ENCODE measurements at places on chromosomes 3 and 15.
A peak's percentile ranks its signal among the peaks of the same experiment; 100 is the strongest.

GRCh38 chr15:63345391-63345752, 36.3 kb downstream of the CA12 start:
- DNase-seq = no peak

DNA sequence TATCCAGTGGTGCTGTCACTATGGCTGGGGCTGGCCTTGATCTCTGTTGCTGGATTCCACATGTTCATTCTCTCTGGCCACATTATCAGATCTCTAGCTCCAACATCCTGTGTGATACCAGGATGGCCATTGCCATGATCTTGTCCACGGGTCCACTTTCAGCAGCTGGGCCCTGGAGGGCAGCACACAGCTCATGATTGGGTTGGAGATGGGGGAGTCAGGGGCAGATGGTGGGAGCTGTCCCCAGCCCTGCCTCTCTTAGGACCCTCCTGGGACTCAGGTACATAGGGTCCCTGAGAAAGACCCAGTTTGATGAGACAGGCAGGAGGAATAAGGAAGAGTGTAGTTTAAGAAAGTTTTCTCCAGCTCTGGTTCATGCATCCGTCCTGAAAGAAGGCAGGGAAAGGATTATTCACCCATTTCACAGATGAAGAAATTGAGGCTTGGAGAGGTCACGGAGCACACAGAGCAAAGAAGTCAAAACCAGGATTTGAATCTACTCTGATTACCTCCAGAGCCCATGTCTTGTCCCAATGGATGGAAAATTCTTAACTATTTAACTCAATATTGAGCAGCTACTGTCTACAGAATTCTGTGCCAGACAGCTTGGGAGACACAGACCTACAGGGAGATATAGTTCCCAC, 100.5 kb downstream of the LINGO1 start:
- no peak for DNase-seq

- no peak for DNase-seq
Measured at GRCh38 chr3:112123548-112123947, 9.5 kb downstream of the GCSAM start.

DNA sequence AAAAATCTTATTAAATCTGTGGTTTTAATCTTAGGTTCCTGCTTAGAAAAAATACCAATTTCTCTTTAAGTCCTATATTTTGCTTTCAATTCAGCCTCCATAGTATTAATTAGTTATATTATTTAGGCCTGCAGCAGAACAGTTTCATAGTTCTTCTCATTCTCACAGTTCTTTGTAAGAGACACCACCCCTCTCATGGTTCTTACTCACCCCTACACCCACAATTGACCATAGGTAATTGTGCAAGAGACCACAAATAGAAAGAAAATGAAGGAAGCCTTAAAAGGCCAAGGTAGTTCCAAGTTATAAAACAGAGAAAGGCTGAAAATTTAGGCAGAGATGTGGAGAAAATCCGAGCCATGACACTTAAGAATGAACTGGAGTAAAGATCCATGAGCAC, 415.3 kb downstream of the TIGIT start:
- DNase-seq = no peak

- DNase-seq = no peak
Measured at GRCh38 chr3:100782348-100782747, 73.1 kb downstream of the TFG start.

GRCh38 chr3:125194849-125195601, 17.5 kb downstream of the SLC12A8 start:
- no peak for DNase-seq

DNA sequence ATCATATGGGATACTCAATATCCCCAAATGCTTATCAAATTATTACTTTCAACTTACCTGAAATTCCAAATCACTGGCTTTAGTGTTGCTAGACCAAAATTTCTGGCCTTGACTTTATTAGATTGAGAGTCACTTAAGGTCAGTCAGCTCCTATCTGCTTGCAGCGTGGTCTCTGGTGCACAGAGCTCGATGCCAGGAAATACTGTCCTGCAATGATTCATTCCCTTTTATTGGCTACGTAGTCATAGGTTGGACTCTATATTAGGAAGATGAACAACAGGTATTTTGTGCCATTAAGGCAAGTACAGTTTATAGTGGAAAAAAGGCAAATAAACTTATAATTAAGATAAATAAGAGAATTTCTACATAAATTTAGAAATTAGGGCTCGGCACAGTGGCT, 378.6 kb upstream of the MCTP2 start:
- DNase-seq = no peak

- peak; percentile 55 for DNase-seq
Measured at GRCh38 chr3:4656059-4656458, 162.9 kb downstream of the ITPR1 start.

GRCh38 chr15:101068961-101069653, 149.9 kb downstream of the LRRK1 start:
- no peak for DNase-seq

- no peak for DNase-seq
Measured at GRCh38 chr3:46755646-46756045, 38.0 kb upstream of the PRSS50 start.

- DNase-seq = no peak
Measured at GRCh38 chr3:125594581-125595011, 701 bp downstream of the OSBPL11 start.
